ENCODE measurements at places on chromosomes 7 and 10.

DNA sequence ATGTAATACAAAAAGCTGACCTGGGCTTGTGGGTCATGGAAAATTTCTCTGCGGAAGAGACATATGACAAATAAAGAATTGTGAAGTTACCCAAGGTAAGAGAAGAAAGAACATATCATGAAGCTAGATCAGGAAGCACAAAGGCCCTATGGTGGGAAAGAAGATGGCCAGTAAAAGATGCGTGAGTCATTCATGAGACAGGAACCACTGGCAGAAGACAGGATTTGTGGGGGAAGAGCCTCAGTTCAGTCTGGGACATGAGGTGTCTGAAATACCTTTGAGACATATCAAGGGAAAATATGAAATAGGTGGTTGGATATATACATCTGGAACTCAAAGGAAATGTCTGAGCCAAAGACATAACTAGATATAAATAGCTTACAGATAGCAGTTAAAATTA lies 27.7 kb upstream of the AMPH start:
- no peak for DNase-seq

DNA sequence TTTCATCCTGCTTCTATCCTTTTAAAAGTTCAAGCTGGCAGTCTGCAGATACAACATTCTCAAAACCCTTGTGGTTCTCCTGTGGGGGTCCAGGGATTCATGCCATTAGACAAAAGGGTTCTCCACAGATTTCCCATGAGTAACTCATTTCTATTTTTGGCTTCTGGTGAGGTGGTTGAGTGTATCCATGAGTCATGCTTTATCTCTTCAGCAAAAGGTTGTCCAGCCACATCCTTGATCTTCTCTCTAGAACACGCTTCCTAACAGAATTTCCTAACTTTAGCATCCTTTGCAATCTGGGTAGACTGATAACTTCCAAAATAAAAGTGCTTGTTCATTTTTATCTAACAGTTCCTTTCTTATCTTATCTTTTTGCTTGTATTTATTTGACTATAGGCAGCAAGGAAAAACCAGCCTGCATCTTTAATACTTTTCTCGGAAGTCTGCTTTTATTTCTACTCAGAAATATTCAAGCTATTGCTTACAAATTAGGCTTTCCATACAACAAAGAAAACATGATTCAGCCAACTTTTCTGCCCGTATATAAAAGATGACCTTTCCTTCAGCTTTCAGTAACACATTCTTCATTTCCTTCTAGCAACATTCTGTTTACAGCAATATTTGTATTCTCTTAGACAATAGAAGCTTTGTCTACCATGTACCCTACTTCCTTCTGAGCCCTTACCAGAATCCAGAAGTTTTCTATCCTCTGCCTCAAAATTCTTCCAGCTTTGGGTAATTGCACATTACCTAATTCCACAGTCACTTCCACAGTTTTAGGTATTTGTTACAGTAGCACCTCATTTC lies 79.3 kb upstream of the IL6 start:
- DNase-seq = no peak

GRCh38 chr7:45647967-45648670 lies 74.0 kb downstream of the ADCY1 start:
- DNase-seq = no peak

DNA sequence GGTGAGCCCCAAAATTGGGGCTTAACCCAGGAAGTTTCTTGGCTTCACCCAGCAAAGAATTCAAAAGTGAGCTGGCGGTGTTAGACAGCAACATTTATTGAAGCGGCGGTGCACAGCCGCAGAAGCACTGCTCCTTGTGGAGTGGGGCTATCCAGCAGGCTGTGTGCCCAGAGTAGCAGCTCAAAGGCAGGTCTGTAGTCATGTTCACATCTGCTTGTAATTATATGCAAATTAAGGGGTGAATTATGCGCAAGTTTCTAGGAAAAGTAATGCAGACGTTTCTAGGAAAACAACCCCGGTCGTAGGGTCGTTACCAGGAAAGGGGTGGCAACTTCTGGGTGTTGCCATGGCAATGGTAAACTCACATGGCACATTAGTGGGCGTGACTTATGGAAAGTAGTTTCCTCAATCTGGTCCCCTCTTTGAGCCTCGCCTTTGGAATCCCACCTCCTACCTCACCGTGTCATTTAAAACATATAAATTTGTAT lies 13.7 kb upstream of the KBTBD2 start:
- DNase-seq = no peak

- peak; percentile 43 for DNase-seq
These were observed 290.1 kb upstream of the ZNF32 start for GRCh38 chr10:43938810-43939209.

- no peak for DNase-seq
These were observed 51.2 kb upstream of the RELN start for GRCh38 chr7:104040666-104041065.

- no peak for DNase-seq
These were observed 12.9 kb upstream of the TMEM26 start for GRCh38 chr10:61465901-61466632.

- no peak for DNase-seq
These were observed 556.5 kb upstream of the LRRN3 start for GRCh38 chr7:110534241-110534931.

DNA sequence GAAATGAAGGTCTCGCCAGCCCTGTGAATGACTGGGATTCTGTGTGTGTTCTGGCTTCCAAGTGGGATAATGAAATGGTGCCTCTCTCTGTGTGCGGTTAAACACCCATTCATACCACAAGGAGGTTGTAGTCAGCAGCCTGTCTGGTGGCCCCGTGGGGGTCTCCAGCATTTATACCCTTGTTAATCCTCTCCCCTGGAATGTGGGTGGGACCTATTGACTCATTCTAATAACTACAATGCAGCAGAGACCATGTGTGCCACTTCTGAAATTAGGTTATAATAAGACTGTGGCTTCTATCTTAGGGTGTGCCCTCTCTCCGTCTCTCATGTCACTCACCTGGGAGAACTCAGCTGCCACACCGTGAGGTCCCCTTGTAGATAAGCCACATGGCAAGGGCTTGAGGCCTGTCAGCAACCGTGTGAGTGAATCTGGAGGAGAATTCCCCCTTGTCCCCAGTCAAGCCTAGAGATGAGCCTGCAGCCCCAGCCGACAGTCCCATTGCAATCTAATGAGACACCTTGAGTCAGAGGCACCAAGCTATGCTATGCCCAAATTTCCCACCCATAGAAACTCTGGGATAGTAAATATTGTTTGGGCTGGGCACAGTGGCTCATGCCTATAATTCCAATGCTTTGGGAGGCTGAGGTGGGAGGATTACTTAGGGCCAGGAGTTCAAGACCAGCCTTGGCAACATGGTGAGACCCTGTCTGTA lies 106.8 kb downstream of the GALNT17 start:
- no peak for DNase-seq
